Globus pallidus (tissue), 1 donor: ENCODE measurements at places on chromosomes 16 and 17.

DNA sequence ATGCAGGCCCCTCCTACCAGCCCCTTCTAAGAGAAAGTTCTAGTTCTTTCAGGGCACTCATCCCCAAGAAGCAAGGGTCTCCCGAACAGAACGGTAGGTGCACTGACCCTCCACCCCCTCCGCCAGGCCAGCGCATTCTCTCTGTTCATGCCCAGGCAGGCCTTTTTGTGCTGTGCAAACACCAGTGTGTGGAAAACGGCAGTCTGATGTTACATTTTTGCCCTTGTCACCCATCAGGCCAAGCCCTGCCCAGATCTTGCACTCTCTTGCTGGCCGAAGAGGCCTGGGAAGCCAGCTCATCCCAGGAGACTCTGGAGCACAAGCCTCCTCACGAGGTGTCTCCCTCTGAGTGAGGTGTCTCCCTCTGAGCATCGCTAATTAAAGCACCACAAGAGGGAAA is 16.1 kb upstream of the MTSS2 start:
- DNase-seq, result no peak

GRCh38 chr16:62079236-62079635 is 43.0 kb upstream of the CDH8 start:
- no peak for DNase-seq

- no peak for DNase-seq
Measured at GRCh38 chr17:30323895-30324319, 9.9 kb downstream of the TMIGD1 start.

DNA sequence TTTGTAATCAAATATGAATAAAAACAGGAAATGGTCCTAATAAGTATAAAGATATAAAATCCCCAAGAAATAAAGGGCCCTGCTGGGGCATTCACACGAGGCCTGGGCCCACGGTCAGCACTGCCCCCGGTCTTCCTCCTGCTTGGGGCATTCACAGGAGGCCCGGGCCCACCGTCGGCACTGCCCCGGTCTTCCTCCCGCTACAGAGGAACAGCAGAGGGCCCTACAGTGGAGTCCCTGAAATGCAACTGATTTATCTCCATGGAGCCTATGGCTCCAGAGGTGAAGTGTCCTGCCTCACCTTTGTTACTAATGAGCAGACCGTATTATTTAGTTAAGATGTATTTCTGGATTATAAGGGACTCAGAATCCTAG is 46.5 kb downstream of the MAP1LC3B start:
- DNase-seq, result no peak

DNA sequence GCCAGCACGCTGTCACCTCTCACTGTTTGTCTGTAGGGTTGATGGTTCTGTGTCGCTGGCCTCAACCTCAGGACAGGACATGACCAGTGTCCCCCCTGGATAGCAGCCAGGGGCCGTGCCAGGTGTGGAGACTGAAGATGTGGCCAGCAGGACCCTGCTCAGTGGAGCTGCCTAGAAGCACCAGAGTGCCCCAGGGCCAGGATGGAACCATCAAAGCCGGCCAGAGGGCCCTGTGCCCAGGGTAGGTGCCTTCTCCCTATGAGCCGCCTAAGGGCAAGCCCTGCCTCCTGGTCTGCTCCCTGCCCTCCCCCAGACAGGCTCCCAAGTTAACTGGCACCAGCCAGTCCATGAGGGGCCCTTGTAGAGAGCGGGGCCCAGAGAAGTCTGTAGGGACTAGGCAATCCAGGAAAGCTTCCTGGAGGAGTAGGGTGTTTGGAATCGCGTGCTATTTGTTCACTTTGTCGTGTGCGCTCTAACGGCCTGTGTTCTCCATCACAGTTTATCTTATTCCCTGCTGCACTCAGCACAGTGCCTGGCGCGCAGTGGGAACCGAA is 546 bp upstream of the NDUFB10 start:
- DNase-seq, result no peak
